ENCODE measurements at places on chromosomes 12 and 14. TPM values are rescaled to one million over a fixed set of nuclear protein-coding genes. Genes with fewer than 3 reads are reported as not detected.

The MEG3 gene
- 39.1 TPM for total RNA-seq

The CLEC9A gene
- not detected for total RNA-seq

The ACRBP gene
- total RNA-seq, result not detected

The C14orf132 gene
- total RNA-seq, result 3.0 TPM

The SLCO1B1 gene
- not detected for total RNA-seq

The KIF26A gene
- total RNA-seq, result 0.05 TPM

The RNASE1 gene
- not detected for total RNA-seq

The OR4Q3 gene
- total RNA-seq, result not detected

Measured in SJSA1 (cell line).